Thymus (tissue), 14 donors: ENCODE measurements at places on chromosomes 13 and 19. TPM values are rescaled to one million over a fixed set of nuclear protein-coding genes. Genes with fewer than 3 reads are reported as not detected.

U2AF2 gene
- 137 TPM for total RNA-seq

GIPC3 gene
- 0.52 TPM for total RNA-seq

RAP2A gene
- 19.6 TPM for total RNA-seq

CEACAM8 gene
- total RNA-seq: 1.7 TPM

TYROBP gene
- total RNA-seq: 52.6 TPM

KLK6 gene
- total RNA-seq: 0.24 TPM

KLF12 gene
- 15.8 TPM for total RNA-seq

CYP4F2 gene
- 0.09 TPM for total RNA-seq

SELENOV gene
- 0.19 TPM for total RNA-seq

DENND1C gene
- 6.8 TPM for total RNA-seq

CA11 gene
- 9.8 TPM for total RNA-seq

DNA sequence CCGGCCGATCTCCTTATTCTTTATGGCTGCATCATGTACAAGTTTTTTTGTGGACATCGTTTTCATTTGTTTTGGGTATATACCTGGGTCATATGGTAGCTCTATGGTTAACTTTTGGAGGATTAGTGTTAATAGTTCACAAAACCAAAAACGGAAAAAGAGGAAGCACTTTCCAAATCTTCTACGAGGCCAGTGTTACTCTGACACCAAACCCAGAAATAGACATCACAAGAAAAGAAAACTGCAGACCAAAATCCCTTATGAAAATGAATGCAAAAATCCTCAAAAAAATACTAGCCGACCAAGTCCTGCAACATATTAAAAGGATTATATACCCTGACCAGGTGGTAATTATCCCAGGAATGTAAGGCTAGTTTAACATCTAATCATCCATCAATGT, 29.8 kb downstream of the ADGRE2 start:
- H3K36me3 ChIP-seq: no peaks in the 10 kb centered on the region
- no peak overlapping the region for H3K27ac ChIP-seq
- no peaks in the 10 kb centered on the region for H3K27me3 ChIP-seq
- no peaks in the 10 kb centered on the region for H3K4me1 ChIP-seq
- H3K4me3 ChIP-seq: no peak overlapping the region

GRCh38 chr19:38385057-38385803, 2.6 kb downstream of the GGN start:
- H3K4me3 ChIP-seq: no peak overlapping the region
- H3K27ac ChIP-seq: no peak overlapping the region
- H3K36me3 ChIP-seq: peaks cover 35% of the 10 kb centered on the region

DNA sequence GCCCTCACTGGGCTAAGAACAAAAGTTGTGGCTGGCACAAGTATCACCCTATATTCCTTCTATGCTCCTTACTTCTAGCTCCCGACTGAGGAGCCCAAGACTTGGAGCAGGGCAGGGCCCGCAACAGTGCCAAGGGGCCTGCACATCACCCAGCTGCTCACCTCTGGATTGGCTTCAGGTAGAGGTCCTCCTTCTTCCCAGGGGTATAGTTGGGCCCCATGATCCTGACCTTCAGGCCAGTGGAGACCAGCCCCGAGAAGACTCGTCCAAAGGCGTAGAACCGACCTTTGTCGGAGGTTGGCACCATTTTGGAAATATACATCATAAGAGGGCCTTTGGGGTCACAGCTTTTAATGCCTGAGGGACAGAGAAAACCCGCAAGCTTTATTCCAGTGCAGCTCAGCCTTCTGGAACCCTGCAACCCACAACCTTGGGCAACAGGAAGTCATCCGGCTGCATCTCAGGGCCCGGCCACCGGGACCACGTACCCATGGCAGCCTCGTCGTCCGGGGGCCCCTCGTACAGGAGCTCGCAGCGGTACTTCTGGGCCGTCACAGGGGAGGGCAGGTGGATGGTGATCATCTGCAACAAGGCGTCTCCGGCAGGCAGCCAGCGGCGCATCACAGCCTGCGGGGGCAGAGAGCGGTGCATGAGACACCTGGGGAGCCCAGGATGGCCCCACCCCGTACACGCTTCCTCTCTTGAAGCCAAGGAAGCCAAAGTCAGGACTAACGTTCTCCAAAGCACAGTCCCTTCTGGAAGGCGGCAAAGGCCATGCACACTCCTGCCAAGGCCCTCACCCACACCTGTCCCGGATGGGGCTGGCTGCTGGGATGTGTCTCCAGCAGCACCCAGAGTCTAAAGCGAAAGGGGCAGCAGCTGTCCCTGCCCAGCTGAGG, 4.7 kb downstream of the EEF2 start:
- H3K4me3 ChIP-seq: no peak overlapping the region
- H3K27ac ChIP-seq: no peak overlapping the region
- peaks cover 6% of the 10 kb centered on the region for H3K4me1 ChIP-seq
- DNase-seq: no peak
- H3K36me3 ChIP-seq: peaks cover 88% of the 10 kb centered on the region
- peaks cover 2% of the 10 kb centered on the region for H3K27me3 ChIP-seq

DNA sequence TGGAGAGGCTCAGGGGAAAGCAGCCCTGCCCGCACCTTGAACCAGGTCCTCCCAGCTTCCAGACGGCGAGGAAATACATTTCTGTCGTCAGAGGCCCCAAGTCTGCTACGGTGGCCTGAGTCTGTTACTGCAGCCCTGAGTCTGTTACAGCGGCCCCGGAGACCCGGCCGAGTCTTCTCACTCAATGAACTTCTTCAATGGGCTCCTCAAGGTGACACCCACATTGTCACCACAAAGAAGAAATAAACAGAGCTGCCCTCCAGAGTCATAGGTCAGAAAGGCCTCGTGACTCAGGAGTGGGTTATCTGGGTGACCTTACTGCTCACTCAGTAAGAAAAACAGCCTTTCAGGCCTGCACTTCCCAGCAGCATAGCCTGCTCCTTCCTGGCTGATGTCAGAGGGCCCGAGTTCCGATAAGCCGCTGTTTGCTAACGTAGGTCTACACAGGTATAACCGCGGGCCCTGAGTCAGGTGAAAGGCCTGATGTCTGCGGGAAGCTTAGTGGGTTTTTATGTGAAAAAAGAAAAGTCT, 66.9 kb upstream of the TM9SF2 start:
- peaks cover 68% of the 10 kb centered on the region for H3K4me1 ChIP-seq
- H3K36me3 ChIP-seq: no peaks in the 10 kb centered on the region
- no peak overlapping the region for H3K4me3 ChIP-seq
- DNase-seq: peak; percentile 58

- H3K36me3 ChIP-seq: no peaks in the 10 kb centered on the region
- H3K27ac ChIP-seq: peak overlapping the region; percentile 32
- no peak for DNase-seq
- no peak overlapping the region for H3K4me3 ChIP-seq
Measured at GRCh38 chr19:45119582-45119981, 26.6 kb downstream of the PPP1R37 start.

GRCh38 chr13:34428911-34429310, 513.2 kb upstream of the NBEA start:
- no peak overlapping the region for H3K4me3 ChIP-seq
- H3K27ac ChIP-seq: no peak overlapping the region
- no peaks in the 10 kb centered on the region for H3K27me3 ChIP-seq
- H3K4me1 ChIP-seq: no peaks in the 10 kb centered on the region
- H3K36me3 ChIP-seq: no peaks in the 10 kb centered on the region
- DNase-seq: no peak

- no peak for DNase-seq
- no peaks in the 10 kb centered on the region for H3K27me3 ChIP-seq
- no peak overlapping the region for H3K27ac ChIP-seq
- H3K4me1 ChIP-seq: no peaks in the 10 kb centered on the region
- no peaks in the 10 kb centered on the region for H3K36me3 ChIP-seq
Measured at GRCh38 chr13:103030776-103031175, 35.4 kb downstream of the SLC10A2 start.

DNA sequence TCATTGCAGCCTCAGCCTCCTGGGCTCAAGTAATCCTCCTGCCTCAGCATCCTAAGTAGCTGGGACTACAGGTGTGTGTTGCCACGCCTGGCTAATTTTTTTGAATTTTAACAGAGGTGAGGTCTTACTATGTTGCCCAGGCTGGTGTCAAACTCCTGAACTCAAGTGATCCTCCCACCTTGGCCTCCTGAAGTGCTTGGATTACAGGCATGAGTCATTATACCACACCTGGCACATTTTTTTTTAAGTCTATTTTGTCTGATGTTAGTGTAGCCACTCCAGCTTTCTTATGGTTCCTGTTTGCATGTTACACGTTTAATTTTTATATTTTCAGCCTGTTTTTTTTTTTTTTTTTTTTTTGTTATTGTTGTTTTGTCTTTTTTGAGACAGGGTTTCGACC, 24.8 kb downstream of the KDM4B start:
- H3K27me3 ChIP-seq: no peaks in the 10 kb centered on the region
- peaks cover 5% of the 10 kb centered on the region for H3K36me3 ChIP-seq
- no peak overlapping the region for H3K27ac ChIP-seq

DNA sequence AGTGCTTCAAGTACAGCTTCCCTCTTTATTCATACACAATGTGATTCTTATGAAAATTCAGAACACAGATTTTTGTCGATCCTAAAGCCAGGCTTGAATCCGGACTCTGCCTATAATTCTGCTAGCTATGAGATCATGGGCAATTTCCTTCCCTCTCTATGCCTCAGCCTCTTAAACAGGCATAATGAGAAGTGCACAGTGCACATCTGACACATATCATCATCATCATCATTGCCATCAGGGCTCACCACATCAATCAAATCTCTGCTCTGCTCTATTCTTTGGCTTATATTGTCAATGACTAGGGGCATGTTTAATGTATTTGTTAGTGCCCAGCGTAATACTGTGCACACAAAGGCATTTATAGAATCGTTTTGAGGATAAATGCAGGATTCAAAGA, 269.1 kb downstream of the ABCC4 start:
- no peak overlapping the region for H3K4me3 ChIP-seq
- no peaks in the 10 kb centered on the region for H3K4me1 ChIP-seq
- no peaks in the 10 kb centered on the region for H3K36me3 ChIP-seq
- H3K27me3 ChIP-seq: no peaks in the 10 kb centered on the region
- no peak for DNase-seq
- no peak overlapping the region for H3K27ac ChIP-seq

DNA sequence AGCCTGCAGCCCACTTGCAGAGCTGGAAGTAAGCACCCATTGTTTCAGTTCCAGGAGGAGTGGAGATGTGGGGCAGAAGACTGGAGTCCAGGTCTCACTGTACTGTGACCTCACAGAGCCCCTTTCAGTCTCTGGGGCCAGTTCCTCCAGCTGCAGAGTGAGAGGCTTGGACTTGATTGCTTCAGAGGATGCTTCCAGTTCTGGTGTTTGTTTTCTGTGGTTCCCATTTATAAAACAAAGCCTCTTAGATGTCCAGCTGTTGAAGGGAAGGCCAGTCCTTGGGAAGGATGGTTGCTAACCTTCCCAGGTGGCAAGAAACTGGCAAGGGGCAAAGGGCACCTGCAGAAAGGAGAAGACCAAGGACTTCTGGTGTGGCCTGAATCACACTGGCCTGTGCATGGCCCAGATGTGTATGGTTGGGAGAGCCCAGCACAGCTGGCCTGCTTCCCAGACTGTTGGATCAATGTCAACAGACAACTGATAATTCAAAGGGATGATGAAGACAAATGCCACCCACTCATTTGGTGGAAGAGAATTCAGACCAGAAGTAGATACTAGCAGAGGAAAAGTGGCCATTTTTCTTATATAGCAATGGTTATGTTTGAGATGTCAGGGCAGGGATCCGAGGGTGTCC, 218.5 kb downstream of the ZNF536 start:
- H3K4me3 ChIP-seq: no peak overlapping the region
- H3K36me3 ChIP-seq: no peaks in the 10 kb centered on the region
- no peaks in the 10 kb centered on the region for H3K4me1 ChIP-seq
- no peak for DNase-seq
- H3K27ac ChIP-seq: no peak overlapping the region
- H3K27me3 ChIP-seq: no peaks in the 10 kb centered on the region

DNA sequence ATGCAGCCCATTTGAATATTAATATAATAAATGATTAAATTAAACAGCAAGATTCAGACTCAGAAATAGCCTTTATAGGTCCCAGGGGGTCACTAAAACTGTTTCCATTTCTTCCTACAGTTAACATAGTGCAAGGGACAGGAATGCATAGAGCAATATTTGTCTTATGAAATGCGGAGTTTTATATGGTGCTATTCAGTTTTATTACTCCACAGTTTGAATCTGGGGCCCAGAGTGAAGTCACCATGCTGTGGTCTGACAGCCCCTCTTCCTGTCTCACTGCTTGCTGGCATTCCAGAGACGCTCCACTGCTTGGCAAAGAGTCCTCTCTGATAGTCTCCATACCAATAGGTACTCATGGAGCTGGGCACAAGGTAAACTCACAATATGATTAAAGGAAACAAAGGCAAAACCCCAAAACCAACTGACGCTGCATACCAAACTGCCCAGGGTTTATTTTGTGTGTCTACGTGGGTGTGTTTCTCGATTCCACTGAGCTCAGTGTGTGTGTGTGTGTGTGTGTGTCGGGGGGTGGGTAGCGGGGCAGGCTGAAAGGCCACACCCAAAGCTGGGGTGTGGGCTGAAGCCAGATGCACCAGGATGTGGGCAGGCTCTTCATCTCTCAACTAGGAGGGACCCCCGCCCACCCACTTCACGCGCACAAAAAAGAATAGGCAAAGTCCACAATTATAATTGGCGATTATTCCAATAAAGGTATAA, 277.9 kb downstream of the TSHZ3 start:
- DNase-seq: no peak
- no peaks in the 10 kb centered on the region for H3K4me1 ChIP-seq
- no peaks in the 10 kb centered on the region for H3K27me3 ChIP-seq
- H3K27ac ChIP-seq: no peak overlapping the region
- H3K36me3 ChIP-seq: no peaks in the 10 kb centered on the region

- no peak overlapping the region for H3K27ac ChIP-seq
- H3K27me3 ChIP-seq: no peaks in the 10 kb centered on the region
- no peak overlapping the region for H3K4me3 ChIP-seq
Measured at GRCh38 chr19:18311502-18312091, 11.3 kb downstream of the LSM4 start.

DNA sequence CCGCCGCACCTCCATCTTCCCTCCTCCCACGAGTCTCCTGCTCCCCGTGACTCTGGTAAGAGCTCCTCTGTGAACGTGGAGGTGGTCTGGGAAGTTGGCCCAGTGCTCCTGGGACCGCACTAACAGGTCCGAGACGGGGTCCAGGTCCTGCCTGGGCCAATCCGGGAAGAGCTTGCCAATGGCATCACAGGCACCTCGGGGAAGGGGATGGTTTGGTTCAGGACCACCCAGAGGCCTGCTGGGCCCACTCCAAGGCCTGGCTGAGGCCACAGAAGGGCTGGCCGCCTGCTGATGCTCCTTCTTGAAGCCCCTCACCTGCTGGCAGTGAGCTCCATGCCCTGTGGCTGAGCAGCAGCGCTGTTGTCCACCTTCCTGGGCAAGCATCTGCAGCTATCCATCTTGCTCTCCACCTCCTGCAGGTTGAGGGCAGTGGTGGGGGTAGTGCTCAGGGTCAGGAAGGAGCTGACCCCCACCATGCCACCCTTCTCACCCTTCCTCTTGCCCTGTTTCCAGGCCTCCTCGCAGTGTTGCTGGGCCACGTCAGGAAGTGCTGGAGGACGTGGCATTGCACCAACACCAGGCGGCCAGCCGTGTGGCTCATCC, 41.2 kb upstream of the TPM4 start:
- H3K27ac ChIP-seq: no peak overlapping the region
- H3K4me1 ChIP-seq: no peaks in the 10 kb centered on the region
- no peaks in the 10 kb centered on the region for H3K36me3 ChIP-seq
